WERI-Rb-1 (cell line): ENCODE measurements at places on chromosomes 16 and 17.

- DNase-seq, result no peak
Measured at GRCh38 chr16:56608876-56609462, 585 bp downstream of the MT2A start.

GRCh38 chr16:73886426-73886825 is 410.2 kb upstream of the PSMD7 start:
- DNase-seq, result no peak

- no peak for DNase-seq
Measured at GRCh38 chr17:10798332-10798749, 5.6 kb downstream of the TMEM238L start.

DNA sequence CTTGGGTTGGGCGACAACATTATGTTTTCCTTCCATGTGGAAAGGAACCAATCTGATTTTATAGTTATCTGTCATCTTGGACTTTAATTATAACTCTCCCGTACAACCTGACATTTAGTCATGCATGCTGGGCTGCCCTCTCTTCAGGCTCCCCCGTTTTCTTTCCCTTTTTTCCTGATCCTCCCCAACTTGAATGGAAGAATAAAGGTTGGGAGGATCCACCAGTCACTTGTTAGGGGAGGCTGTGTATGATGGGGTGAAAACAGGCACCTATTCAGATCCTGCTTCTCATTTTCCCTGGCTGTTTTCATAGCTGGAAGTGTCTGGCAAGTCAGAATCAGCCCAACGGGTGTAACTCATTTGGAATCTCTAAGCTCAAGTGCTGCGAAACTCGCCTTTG is 267.2 kb upstream of the SALL1 start:
- no peak for DNase-seq

DNA sequence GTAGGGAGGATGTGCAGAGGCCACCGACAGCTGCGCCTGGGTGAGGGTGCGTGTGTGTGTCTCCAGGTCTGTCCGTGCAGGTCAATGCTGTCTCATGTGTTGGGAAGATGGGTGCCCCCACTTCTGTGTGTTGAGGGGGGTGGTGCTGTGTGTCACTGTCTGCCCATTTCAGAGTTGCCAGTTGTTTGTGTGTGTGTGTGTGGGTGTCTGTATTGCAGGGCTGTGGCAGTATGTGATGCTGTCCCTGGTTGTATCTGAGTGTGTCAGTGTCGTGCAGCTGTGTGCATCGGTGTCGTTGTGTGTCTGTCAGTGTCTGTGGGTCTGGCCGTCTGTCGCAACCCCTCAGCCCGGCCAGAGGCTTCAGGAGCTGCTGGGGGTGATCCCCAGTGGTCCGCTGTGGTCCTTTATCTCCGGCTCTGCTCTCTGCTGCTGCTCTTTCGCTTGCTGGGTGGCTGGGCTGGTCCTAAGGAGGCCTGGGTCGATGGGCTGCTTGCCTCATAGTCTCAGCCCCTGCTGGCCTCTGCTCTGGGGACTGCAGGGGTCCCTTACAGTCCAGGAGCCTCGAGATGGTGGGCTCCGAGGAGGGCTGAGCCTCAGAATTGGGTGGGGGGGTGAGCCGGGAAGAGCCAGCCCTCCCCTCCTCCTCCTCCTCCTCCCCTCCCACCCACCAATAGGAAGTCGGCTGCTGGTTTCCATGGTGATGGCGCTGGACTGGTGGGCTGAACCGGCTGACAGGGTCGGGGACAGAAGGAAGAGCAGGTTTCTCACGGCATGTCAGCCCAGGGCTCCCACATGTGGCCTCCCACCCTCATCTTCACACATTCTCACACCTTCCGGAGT is at the start of gene TSPOAP1:
TSPOAP1 (minus strand) TSS at position 601 of the 840 bp plus-strand sequence. CDS start 875 bp downstream, outside the sequence.
- no peak for DNase-seq

DNA sequence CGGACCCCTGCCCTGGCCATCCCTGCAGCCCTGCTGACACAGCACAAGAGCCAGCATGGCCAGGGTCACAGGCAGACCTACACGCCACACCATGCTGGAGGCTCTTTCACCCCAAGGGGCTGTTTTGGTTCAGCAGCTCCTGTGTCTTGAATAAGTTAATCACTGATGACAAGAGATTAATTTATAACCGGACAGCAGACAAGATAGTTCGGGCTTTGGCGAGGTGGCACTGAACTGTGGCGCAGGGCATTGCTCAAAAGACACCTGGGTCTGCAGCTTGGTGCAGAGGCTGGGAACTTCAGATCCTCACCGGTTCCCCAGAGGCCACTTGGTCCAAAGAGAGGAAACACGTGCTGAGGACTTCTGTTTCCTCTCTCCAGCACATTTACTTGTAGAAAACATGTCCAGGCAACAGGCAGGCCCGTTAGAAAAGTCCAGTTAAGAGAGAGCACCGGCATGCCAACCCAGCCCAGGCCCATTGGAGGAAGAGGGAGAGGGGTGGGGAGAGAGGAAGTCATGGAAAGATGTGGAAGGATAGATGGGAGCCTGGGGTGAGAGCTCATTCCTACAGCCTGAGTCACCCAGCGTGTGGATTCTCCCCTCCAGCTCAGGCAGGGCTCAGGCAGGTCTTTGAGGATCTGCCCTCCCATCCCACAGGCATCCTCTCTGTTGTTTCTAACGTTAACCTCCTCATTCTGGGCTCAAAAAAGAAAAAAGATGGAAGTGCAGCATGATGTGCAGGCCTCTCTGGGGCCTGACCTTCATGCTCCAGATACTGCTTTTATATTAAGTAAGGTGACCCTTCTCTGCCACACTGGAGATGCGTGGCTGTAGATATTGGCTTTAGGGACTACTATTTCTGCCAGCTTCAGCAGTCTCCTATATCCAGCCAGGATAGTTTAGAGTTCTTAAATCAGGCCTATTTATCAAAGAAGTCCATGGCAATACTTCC is 80.0 kb upstream of the HNF1B start:
- DNase-seq, result no peak

DNA sequence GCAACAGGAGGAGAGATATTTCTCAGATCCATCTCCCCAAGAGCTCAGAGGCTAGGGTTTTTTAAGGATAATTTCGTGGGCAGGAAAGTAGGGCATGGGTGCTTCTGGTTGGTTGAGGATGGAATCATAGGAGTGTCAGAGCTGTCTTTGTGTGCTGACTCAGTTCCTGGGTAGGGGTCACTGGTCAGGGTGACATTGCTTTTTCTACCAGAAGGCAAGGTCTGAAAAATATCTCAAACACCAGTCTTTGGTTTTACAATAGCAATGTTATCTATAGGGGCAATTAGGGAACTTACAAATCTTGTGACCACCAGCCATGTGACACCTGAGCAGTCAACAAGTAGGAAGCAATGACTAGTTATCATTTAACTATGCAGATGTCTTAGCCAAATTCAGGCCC is 82.9 kb upstream of the DYNLRB2 start:
- no peak for DNase-seq

- no peak for DNase-seq
Measured at GRCh38 chr16:64534180-64534780, 587.6 kb downstream of the CDH11 start.

GRCh38 chr17:3724378-3725077 is 825 bp downstream of the HASPIN start:
- DNase-seq, result no peak

- DNase-seq, result peak; percentile 52
Measured at GRCh38 chr16:87238361-87238715, 78.9 kb downstream of the C16orf95 start.

- DNase-seq, result peak; percentile 92
Measured at GRCh38 chr17:43396491-43397060, 2.2 kb upstream of the ARL4D start.

DNA sequence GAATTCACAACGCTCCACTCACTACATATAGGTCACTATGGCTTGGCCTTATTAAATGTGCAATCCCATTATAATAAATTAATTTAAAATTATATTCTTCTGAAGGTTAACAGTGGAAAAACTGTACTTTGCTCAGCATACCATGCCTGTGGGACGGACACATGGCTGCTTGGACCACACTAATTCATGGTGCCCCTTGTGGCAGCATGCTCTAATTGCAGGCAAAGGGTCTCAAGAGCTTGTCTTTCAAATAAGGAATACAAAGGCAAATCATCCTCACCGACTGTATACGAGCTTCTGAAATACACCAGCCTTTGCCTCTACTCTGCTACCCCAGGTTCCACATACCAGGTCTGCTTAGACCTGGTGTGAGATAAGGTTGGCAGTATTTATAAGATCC is 11.7 kb downstream of the SMPD3 start:
- DNase-seq, result peak; percentile 27

GRCh38 chr17:64209983-64210382 is 53.1 kb downstream of the TEX2 start:
- DNase-seq, result no peak

GRCh38 chr17:41619036-41619926 is 5.1 kb downstream of the KRT17 start:
- DNase-seq, result no peak

GRCh38 chr17:57959929-57960328 is 4.7 kb upstream of the CUEDC1 start:
- peak; percentile 7 for DNase-seq

DNA sequence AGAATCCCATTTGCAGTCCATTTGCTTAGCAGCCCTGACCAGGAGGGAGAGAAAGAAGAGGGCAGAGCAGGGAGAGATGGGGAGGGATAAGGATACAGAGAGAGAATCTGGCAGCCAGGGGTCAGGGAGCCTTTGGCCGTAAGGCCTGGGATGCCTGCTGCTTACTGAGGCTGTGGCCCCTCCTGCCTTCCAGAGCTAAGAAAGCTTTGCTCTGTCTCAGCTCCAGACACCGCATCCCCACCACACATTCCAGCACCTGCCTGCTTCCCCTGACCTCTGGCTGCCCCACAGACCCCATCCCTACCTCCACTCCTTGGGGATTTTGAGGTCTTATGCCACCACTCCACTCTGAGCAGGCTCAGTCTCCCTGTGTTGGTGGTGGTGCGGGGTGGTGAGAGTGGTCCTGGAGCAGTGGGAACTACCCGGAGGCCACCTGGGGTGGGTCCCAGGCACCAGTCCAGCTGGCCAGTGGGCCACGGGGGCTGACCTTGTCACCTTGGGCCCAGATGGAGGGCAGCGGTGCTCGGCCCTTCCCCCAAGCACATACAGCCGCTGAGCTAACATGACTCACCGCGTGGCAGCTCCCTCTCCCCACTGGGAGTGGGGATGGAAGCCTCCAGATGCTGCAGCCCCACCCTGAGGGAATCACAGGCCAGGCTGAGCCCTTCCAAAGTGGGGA is 58.3 kb downstream of the RAI1 start:
- DNase-seq, result peak; percentile 64

- no peak for DNase-seq
Measured at GRCh38 chr17:52357854-52358253, 199.3 kb upstream of the CA10 start.

- no peak for DNase-seq
Measured at GRCh38 chr16:56774016-56774680, 44.2 kb downstream of the NUP93 start.

DNA sequence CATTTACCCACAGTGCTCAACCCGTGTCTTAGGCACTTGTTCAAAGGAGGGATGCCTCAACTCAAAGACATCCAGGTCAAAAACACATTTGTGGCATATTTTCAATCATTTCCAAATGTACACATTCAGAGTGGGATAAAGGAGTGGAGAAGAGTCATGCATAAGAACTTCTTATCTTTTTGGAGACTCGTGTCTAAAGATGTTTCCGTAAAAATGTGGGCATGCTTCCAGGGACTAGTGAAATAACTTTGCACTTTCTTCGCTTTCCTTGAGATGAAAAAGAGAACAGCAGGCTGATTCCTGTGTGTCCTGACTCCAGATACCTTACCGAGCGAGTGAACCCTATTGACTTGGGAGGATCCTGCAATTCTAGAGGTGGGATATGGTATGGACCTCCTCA is 256.6 kb upstream of the KCNJ16 start:
- DNase-seq, result no peak

DNA sequence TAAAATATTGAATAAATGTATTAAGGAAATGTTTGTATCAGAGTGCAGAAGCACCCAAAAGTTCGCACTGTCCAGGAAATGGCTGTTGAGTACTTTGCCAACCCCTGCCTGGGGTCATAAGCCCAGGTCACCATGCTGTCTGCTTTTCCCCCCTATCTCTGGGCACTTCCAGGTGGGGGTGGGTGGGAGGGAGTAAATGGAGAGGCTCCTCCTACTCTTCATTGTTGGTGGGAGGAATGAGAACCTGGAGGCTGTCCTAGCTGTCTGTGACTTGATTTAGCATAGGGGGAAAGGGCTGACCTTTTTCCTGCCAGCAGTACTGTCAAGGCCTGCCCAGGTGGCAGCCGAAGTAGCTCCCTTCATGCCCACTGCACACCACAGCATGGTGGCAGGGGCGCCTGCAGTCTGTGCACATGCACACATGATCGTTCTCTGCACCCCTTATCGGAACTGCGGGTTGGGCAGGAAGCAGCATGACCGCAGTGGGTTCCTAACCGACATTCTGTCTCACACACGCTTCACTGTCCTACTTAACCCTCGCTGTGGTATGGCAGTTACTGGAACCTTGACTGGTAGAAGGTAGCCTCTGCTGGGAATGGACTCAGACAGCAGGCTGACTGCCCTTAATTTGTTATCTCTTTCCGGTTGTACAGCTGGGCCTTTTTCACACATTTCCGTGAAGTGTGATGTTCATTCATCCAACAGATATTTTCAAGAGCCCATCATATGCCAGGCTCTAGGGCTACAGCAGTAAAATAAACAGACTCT is 41.5 kb downstream of the LDHD start:
- DNase-seq, result no peak

DNA sequence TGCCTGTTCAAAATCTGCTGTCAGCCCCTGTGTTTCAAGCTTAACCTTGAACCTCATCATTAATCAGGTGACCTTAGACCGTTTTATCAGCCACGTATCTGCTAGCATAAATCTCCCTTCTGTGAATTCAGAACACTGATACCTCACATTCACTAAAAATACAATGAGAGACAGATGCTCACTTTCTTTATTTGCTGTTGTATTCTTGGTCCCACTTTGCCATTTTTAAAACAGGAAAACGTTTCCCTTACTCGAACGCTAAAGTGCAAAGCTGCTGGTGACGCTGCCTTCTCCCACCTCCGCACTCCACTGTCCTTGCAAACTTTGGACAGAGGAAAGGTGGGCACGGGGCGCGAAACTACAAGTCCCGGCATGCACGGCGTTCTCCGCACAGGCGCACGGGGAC is 220 bp upstream of the ARHGAP44 start:
- no peak for DNase-seq

- DNase-seq, result no peak
Measured at GRCh38 chr17:2194889-2195335, 108.7 kb downstream of the SMG6 start.

GRCh38 chr17:45282683-45283644 is 21.1 kb upstream of the SPATA32 start:
- peak; percentile 57 for DNase-seq

- DNase-seq, result no peak
Measured at GRCh38 chr16:53156516-53156915, 101.7 kb downstream of the CHD9 start.
